Pancreas (tissue), 10 donors: ENCODE measurements at places on chromosomes 11 and 22. TPM values are rescaled to one million over a fixed set of nuclear protein-coding genes. Genes with fewer than 3 reads are reported as not detected.

GRCh38 chr11:126172596-126173038, 38.8 kb downstream of the RPUSD4 start:
- no peak overlapping the region for H3K27ac ChIP-seq
- no peak overlapping the region for H3K4me3 ChIP-seq
- no peaks in the 10 kb centered on the region for H3K27me3 ChIP-seq
- H3K36me3 ChIP-seq, result no peaks in the 10 kb centered on the region
- no peak for DNase-seq

GRCh38 chr11:21461701-21462100, 731.2 kb upstream of the ANO5 start:
- DNase-seq, result no peak
- no peak overlapping the region for H3K27ac ChIP-seq
- no peaks in the 10 kb centered on the region for H3K36me3 ChIP-seq
- no peaks in the 10 kb centered on the region for H3K4me1 ChIP-seq

GRCh38 chr11:84608837-84609196, 1018.3 kb downstream of the DLG2 start:
- no peaks in the 10 kb centered on the region for H3K36me3 ChIP-seq
- H3K27ac ChIP-seq, result no peak overlapping the region
- peaks cover 12% of the 10 kb centered on the region for H3K4me1 ChIP-seq
- H3K4me3 ChIP-seq, result no peak overlapping the region
- no peaks in the 10 kb centered on the region for H3K27me3 ChIP-seq
- no peak for DNase-seq

DNA sequence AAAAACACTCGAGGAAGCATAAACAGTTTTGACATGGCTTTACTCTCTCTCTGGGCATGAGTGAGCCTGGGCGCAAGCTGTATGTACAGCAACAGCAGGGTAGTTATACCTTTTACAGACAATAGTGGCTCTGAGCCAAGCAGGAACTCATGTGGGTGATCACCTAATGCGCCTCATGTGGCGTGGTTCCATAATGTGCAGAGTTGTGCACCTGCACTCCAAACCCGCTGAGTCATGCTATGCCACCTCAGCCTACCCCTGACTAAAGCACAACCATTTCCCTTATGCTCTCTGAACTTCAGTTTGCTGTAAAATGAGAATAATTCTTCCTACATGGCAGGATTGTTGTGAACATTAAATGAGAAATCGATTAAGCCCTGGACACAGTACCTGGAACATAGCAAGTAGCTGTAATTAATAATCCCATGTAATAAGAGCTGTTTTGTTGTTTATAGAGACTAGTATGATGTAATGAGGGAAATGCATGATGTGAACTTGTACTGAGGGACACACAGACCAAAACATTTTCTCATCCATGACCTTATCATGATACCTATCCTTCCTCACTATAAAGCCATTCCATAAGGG, 71.6 kb downstream of the CCDC34 start:
- H3K27me3 ChIP-seq, result no peaks in the 10 kb centered on the region
- H3K36me3 ChIP-seq, result no peaks in the 10 kb centered on the region
- H3K4me1 ChIP-seq, result peaks cover 7% of the 10 kb centered on the region
- no peak for DNase-seq
- H3K27ac ChIP-seq, result no peak overlapping the region

GRCh38 chr11:76512851-76513653, 68.2 kb downstream of the EMSY start:
- H3K4me3 ChIP-seq, result no peak overlapping the region
- no peak for DNase-seq
- no peaks in the 10 kb centered on the region for H3K27me3 ChIP-seq
- peaks cover 26% of the 10 kb centered on the region for H3K4me1 ChIP-seq
- H3K36me3 ChIP-seq, result no peaks in the 10 kb centered on the region
- no peak overlapping the region for H3K27ac ChIP-seq

DNA sequence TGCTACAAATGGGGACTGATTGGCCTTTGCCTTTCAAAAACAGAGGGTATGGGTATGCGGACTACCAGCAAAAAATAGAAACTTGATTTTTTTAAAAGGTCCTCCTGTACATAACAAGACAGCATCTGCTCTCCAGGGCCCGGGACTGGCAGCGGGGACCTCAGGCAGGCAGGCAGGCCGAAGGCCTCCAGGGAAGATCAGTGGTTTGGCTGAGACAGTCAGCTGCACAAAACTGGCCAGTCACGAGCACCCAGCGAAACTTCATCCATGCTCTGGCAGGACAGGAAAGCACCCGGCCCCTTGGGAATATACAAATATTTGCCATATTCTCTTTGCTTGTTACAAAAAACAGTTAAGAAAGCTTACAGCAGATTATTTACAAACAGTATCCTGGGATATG, 11.0 kb downstream of the RPL27A start:
- H3K27ac ChIP-seq, result no peak overlapping the region
- peaks cover 21% of the 10 kb centered on the region for H3K36me3 ChIP-seq
- H3K27me3 ChIP-seq, result no peaks in the 10 kb centered on the region
- H3K4me1 ChIP-seq, result peaks cover 3% of the 10 kb centered on the region

- H3K4me3 ChIP-seq, result no peak overlapping the region
- H3K36me3 ChIP-seq, result no peaks in the 10 kb centered on the region
- DNase-seq, result no peak
- no peaks in the 10 kb centered on the region for H3K27me3 ChIP-seq
Measured at GRCh38 chr11:130839981-130840666, 76.2 kb downstream of the SNX19 start.

DNA sequence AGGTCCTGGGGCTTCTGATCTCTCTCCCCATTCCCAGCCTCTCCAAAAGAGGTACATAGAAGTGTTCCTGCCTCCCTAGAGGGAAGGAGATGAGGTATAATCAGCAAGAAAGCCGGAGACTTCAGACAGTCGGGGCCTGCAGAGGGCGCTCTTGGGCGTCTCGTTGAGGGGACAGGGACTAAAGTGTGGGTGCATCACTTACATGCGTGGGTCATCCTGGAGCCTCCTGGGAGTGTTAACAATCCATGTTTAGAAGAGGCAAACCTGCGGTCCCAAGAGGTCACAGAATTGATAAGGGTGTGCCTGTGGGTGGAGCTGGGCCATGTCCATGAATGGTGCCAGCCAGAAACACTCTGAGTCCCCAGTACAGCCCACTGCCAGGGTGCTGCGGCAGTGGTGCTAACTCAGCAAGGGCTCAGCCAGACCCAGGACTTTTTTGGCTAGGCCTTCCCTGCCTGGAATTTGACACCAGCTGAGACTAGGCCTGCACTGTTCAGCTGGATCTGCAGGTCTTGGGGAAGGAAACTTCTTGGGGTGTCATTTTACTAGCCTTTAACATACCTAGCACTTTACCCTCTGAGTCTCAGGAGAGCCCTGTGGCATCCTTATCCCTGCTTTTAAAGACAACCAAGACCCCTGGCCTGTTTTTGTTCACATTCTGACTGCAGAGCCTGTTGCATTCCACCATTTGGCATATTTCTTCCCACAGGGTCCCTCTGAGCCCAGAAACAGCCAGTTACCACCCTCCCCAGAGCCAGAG, 5.5 kb downstream of the YDJC start:
- no peak overlapping the region for H3K27ac ChIP-seq
- H3K36me3 ChIP-seq, result no peaks in the 10 kb centered on the region
- peak; percentile 31 for DNase-seq
- H3K4me3 ChIP-seq, result no peak overlapping the region
- H3K27me3 ChIP-seq, result no peaks in the 10 kb centered on the region

GRCh38 chr11:105781807-105782206, 171.9 kb downstream of the GRIA4 start:
- no peaks in the 10 kb centered on the region for H3K36me3 ChIP-seq
- no peak overlapping the region for H3K4me3 ChIP-seq
- no peaks in the 10 kb centered on the region for H3K4me1 ChIP-seq
- H3K27ac ChIP-seq, result no peak overlapping the region

DNA sequence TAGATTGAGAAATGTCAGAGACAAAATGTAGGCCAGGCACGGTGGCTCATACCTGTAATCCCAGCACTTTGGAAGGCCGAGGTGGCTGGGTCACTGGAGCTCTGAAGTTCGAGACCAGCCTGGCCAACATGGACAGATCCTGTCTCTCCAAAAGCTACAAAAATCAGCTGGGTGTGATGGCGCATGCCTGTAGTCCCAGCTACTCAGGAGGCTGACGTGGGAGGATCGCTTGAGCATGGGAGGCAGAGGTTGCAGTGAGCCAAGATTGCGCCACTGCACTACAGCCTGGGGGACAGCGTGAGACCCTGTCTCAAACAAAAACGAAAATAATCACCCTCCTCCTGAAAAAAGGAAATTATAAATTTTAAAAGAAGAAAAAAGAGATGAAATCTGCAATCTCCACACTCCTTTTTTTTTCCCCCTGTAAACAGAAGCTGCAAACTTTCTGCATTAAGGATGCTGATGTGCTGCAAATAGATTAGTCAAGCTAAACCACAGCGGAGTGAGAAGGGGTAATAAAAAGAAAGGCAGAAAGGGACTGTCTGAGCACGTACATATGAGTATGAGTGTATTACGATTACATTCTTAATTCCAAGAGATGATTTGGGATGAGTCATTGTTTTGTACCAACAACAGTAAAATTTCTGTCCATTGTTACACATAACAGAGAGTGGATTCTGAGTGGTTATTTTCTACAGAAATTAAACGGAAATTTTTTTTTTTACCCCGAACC, 87.3 kb downstream of the SIK3 start:
- H3K27me3 ChIP-seq, result no peaks in the 10 kb centered on the region
- no peak overlapping the region for H3K27ac ChIP-seq
- no peak for DNase-seq
- no peaks in the 10 kb centered on the region for H3K4me1 ChIP-seq
- H3K36me3 ChIP-seq, result no peaks in the 10 kb centered on the region
- H3K4me3 ChIP-seq, result no peak overlapping the region

DNA sequence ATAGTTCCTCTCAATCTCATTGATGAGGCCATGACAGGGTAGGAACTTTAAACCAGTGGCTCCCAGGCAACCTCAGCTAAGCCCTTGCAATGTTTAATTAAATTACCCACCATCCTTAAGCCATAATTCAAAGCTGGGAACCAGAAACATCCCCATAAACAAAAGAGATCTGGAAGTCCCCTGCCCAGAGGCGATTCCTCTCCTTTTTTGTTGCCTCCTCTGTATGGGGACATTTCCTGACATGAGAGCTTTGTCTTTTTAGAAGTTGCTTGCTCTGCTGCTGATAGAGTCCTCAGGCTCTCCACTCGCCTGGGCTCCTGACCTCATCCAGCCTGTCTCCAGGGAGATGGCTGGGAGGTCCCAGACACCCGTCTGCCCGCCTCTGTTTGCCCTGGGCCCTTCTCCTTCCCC, 3.2 kb downstream of the DTX4 start:
- H3K27me3 ChIP-seq, result no peaks in the 10 kb centered on the region
- H3K4me1 ChIP-seq, result no peaks in the 10 kb centered on the region
- H3K36me3 ChIP-seq, result no peaks in the 10 kb centered on the region
- no peak for DNase-seq
- H3K27ac ChIP-seq, result no peak overlapping the region

DNA sequence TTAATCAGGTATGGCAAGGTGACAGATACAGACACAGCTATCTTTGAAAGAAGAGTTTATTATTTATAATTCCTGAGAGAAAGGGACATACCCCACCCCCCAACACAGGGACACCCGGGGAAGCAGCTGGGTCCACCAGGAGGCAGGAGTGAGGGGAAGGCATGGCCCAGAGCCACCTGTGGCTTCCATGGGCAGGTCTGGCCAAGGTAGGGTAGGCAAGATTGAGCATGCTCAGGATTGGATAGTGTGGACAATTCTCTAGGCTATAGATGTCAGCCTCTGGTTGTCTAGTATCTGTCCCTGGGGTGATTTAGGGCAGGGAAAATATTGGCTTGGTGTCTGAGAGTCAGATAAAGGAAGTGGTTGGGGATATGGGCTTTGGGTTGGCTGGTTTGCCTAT, 27.5 kb upstream of the SMIM35 start:
- no peaks in the 10 kb centered on the region for H3K27me3 ChIP-seq
- H3K27ac ChIP-seq, result no peak overlapping the region
- H3K4me1 ChIP-seq, result no peaks in the 10 kb centered on the region
- no peak overlapping the region for H3K4me3 ChIP-seq
- H3K36me3 ChIP-seq, result no peaks in the 10 kb centered on the region

GRCh38 chr11:126405906-126406305, 50.4 kb downstream of the ST3GAL4 start:
- H3K36me3 ChIP-seq, result no peaks in the 10 kb centered on the region
- no peak overlapping the region for H3K27ac ChIP-seq
- no peaks in the 10 kb centered on the region for H3K27me3 ChIP-seq
- no peaks in the 10 kb centered on the region for H3K4me1 ChIP-seq
- no peak for DNase-seq
- no peak overlapping the region for H3K4me3 ChIP-seq

DNA sequence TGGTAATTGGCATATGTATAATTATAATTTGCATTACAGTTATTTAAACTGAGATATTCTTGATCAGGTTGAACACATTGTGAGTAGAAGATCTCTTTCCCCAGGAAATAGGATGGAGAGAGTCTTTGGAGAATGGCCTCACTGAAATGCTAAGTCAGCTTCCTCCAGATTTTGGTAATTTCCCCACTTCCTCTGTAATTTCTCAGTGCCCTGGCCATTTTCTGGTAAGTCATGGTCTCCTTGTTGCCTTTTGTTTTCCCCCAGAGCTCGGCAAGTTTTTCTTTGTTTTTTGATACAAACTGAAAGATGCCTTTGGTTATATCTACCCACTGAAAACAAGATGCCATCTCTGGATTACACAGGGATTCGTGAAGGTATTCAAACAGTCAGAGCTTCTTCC, 12.8 kb upstream of the FBXO3 start:
- no peak overlapping the region for H3K27ac ChIP-seq
- no peak overlapping the region for H3K4me3 ChIP-seq
- H3K27me3 ChIP-seq, result no peaks in the 10 kb centered on the region

DNA sequence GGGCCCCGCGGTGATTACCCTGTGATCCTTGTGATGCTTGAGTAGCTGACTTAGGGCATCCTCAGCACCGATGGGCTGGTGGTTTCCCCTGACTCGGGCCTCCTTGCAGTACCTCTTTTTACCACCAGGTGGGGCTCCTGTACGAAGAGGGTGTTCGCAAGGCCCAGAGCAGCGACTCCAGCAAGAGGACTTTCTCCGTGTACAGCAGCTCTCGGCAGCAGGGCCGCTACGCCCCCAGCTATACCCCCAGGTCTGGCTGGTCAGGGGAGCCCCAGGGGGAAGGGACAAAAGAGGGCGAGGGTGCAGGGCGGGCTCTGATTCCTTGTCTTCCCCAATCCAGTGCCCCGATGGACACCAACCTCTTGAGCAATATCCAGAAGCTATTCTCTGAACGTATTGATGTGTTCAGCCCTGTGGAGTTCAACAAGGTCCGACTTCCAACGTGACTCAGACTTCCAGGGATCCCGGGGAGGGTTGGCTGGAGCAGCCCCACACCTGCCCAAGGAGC, 1.3 kb upstream of the TM7SF2 start:
- peaks cover 26% of the 10 kb centered on the region for H3K4me1 ChIP-seq
- peaks cover 23% of the 10 kb centered on the region for H3K36me3 ChIP-seq
- H3K4me3 ChIP-seq, result no peak overlapping the region

The MPZL3 gene
- 4.5 TPM for total RNA-seq

The CRYBA4 gene
- total RNA-seq, result not detected

The MAJIN gene
- 0.14 TPM for total RNA-seq

The TMEM45B gene
- 3.1 TPM for total RNA-seq

The OR51I1 gene
- total RNA-seq, result not detected
